D721Med (cell line): ENCODE measurements at places on chromosomes 2 and 18.

DNA sequence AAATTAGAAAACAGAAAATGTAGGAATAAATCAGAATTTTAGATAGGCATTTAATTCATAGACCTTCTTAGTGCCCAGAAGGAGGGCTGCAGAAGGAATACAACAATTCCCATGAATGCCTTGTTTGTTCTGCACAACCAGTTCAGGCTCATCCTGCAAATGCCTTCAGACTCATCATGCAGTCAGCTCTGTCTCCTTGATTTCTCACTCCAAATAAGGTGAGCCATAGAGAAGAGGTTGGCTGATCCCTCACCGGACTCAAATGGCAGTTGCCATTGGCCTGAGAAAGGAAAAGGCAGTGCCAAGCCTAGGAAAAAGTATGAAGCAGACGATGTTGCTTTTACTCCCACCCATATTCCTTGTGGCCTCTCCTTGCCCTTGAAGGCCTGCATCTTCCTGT is 50.3 kb downstream of the DSC3 start:
- no peak for DNase-seq

DNA sequence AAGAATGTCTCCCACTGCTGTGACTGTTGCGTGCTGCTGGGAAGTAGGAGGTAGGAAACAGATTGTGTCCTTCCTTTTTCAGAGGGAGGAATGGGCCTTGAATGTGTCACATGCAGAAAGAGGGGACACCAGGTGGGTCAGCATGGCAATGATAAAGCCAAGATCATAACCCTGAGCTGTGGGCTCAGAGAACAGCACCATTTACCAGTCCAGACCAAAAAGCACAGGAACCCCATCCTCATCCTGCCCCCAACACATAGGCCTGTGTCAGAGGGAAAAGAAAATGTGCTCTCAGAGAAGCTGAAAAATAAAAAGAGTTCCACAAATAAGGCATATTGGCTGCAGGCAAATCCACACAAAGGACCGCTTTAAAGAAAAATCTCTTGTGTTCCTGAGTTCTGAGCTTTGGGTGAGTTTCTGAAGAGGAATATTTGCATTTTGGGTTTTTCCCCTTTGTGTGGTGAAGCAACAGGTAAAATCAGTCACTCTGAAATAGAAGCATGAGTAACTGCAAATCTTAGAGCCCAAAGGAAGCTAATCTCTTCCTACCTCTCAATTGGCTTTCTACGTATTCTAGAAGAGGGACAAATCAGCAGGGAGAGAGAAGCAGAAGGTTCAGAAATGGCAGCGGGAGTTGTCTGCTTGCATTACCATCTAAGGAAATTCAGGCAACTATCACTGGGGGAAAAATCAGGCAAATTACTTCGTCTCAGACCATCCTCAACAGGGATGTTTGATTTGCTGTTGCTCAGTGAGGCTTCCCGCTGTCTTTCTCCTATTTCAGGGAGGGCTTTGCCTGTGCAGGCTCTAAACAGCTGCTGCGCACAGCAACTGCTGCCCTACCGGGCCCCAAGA is 106.8 kb downstream of the BCL11A start:
- DNase-seq: no peak

- no peak for DNase-seq
Measured at GRCh38 chr2:140747665-140748064, 1383.2 kb downstream of the LRP1B start.

DNA sequence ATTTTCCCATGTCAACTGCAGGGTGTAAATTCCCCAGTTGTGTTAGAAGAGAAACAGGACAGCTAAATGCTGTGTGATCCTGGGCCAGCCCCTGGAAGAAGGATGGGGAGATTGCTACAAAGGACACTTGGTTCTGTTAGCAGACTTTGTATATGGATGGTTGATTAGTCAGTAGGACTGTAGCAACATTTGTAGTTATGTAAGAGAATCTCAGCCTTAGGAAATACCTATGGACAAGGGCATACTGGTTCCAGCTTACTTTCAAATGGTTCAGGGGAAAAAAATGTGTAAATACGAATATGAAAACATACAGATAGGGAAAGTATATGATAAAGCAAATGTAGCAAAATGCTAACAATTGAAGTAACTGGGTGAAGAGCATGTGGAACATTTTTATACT is 47.6 kb downstream of the GNAL start:
- no peak for DNase-seq

DNA sequence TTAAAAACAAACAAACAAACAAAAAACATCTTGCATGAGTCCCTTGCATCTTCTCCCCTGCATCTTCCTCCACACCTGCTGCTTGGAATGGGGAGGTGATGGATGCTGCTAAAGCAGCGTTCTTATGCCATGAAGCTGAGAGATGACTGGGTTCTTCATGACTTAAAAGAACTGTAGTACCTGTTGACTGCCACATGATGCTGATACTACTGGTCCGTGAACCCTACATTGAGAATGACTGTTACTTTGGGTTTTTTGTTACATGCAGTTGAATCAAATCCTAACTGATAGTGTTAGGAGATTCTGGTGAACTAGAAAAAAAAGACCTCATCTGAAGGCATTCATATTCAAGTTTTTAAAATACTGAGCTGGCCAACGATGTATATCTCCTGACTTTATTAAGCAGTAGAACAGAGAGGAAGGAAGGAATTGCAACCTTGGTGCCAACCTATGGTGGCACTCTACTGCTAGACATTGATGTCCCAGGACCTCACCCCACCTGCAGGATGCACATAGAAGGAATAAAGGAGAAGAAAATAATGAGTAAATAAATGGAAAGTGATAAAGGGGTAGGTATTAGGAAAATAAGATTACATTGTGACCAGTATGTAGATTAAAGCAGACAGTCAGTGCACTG is 63.2 kb upstream of the SPAG16 start:
- DNase-seq: no peak

DNA sequence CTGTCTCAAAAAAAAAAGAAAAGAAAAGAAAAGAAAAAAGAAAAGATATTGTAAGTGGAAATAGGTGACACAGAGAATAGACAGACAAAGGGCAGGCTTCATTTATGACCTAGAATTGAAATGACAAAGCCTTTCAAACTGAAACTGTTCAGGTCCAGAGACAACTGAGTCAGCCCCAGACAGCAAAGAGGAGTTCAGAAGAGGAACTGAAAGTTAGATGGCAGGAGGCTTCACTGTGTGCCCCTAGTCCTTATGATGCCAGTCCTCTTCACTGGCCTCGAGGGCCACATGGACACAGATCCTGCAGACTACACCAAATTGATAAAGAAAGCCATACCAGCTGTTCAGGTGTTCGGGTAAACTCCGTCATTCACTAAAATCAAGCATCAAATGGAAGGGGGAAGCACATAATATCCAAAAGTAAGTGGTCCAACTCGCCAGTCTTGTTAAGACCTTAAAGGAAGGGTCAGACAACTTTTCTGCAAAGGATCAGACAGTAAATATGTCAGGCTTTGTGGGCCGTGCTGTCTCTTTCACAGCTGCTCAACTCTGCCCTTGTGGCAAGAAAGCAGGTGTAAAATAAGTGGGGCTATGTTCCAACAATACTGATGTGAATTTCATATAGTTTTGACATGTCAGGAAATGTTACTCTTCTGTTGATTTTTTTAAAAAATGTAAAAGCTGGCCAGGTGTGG is 231.9 kb upstream of the MGAT5 start:
- DNase-seq: no peak

DNA sequence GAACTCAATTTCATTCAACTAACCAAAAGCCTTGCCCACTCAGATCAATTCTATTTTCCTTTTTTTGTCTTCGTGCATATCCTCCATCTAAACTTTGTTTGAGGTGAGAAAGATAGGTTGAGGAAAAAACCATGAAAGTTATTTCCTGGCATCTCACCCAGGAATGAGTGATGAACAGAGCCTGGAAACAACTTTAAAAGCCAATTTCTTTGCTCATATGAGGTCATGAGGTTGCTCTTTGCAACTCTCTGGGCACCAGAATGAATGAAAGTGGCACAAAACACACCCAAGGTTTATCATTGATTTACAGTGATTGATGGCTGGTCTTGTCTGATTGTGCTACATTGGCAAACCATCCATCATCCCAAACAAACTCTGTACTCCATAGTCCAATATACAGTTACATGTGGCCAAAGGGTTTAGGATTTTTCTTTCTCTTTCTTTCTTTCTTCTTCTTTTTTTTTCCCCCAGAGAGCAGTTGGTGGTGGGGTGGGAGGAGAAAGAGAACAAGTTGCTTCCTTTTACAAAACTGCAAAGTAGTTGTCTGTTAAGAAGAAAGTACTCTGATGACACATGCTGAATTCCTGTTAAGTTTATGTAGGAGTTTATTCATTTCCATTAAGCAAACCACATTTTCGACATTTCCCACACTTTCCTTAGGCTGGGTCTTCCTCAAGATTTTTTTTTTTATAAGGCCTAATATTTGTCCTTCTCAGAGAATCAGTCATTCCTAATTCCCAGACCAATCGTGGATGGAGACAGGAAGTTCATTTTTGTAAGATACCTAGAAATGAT is 575.9 kb upstream of the ZEB2 start:
- DNase-seq: no peak

DNA sequence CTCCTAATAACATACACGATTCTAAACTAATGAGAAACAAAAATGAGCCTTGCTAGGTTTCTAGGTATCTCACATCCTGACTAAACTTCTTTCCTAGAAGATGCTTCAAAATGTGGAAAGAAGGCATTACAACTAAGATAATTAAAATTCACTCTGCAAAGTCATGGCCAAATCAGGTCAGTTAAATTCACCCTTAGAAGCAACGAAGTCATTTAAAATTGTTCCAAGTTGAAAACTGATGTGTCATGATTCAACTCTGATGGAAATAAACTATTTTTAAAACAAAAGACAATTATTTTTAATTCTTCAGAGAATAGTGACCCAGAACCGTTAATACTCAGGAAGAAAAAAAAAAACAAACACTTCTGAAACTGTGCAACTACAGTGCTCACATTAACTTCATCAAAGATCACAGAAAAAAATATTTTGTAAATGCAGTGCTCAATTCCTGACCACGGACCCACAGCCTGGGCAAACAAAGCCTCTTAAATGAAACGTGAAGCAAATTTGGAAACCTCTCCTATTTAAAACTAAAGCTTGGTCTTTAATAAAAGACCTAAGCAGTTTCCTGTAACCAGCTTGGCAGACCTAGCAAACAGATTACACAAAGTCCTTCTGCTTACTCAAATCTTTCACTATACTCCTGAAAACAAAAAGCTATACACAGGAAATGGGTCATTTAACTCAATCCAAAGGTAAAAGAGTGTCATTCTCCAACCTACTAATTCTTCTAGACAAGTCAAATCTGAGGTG is 39.0 kb downstream of the CHN1 start:
- no peak for DNase-seq

GRCh38 chr2:62539606-62540407 is 33.8 kb upstream of the TMEM17 start:
- DNase-seq: no peak

DNA sequence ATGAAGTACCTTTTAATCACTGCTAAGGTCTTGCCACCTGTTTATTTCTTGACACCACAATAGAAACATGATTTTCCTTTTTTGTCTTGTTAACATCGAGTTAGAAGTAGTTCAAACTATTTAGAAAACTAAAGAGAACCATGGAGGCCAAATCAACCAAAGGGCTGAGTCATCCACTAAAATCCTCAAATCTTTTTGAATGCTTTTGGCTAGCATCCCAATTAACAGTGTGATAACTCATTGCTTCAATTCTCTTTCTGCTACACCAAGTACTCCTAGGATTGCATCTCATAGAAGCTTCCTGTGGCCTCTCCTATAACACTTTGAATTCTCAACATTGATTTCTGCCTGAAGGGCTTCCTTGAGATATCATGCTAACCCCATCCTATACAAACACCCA is 159.9 kb upstream of the MMADHC start:
- no peak for DNase-seq

- DNase-seq: no peak
Measured at GRCh38 chr2:144082777-144083176, 437.1 kb downstream of the ZEB2 start.

DNA sequence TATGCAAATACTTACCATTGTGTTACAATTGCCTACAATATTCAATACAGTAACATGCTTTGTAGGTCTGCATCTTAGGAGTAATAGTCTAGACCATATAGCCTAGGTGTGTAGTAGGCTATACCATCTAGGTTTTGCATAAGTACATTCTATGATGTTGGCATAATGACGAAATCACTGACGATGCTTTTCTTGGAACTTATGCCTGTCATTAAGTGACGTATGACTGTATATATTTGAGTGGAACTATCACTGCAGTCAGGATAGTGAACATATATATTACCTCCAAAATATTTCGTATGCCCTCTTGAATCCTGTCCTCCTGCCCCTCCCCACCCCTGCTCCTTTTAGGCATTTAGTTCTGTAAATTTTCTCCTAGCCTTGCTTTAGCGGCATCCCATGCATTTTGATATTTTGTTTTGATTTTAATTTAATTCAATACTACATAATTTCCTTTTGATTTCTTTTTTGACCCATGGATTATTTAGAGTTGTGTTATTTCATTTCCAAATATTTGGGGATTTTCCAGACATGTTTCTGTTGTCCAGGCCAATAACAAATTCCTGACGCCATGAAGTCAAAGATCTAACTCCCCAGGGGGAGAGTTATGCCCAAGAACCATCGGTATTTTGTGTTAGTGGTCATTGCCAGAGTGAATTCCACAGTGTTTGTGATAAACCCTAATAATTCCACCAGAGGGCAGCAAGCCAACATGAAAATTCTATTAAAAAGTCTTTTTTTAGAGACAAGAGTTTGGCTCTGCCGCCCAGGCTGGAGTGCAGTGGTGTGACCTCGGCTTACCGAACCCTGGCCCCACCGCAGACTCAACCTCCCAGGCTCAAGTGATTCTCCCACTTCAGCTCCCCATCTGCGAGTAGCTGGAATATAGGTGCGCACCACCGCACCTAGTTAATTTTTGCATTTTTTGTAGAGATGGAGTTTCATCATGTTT is 24.2 kb upstream of the CASP8 start:
- no peak for DNase-seq

- no peak for DNase-seq
Measured at GRCh38 chr2:54909001-54909400, 141.2 kb downstream of the RTN4 start.

DNA sequence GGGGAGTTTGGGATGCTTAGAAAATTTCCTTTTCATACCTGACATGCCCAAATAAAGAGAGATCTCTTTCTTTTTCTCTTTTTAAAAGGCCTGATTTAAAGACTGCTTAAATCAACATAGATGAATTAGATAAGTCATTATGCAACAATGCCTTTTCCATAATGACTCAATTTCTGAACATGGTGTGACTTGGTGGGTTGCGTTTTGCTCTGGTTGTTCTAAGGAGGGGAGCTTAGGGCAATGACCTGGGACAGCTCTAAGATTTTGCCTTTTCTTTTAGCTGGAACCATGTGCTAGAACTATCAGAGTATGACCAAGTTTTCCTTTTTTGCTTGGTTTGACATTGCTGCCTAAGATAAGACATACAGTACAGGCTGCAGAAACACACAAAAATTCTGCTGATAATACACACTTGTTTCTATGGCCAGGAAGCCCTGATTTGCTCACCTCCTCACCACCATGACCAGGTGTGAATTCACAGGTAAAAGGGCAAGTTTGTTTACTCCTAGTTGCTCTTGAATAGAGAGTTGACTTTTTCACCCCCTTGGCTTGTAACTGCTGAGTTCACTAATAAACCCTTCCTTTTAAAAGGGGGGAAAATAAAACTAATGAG is 58.1 kb upstream of the IL1RL1 start:
- DNase-seq: no peak

- DNase-seq: no peak
Measured at GRCh38 chr2:112794131-112794733, 9.9 kb upstream of the IL1A start.
